ENCODE measurements at places on chromosomes 7 and 10.

DNA sequence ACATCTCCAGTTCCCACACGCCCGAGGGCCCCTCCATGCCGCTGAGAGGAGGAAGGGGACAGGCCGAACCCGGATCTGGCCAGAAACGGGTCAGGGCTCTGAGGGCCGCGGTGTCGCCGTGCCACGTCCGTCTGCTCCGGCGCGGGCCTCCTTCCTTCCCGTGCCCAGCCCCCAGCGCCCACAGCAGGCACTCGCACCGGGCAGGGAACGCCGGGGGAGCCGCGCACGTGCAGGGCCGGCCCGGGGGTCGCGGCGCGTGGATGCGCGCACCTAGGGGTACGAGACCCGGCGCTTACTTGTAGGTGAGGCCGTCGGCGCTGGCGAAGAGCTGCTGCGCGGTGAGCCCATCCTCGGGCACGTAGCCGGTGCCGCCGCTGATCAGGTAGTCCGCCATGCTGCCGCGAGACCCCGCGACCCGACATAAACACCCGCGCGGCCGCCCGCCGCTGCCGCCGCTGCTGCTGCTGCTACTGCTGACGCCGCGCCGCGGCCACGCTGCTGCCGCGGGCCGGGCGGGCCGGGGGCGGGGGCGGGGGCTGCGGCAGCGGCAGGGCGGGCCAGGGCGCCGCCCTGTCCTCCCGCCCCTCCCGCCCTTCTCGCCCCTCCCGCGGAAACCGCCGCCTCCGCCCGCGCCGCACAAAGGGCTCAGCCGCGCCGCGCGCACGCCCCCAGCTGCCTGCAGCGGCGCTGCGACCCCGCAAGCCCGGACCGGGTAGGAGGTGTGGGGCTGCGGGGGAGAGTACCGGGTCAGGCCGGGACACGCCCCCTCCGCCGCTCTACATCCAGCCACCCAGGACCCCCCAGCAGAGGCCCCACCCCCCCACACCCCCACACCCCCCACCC lies 4.1 kb downstream of the IMPDH1 start:
- DNase-seq, result peak; percentile 80

DNA sequence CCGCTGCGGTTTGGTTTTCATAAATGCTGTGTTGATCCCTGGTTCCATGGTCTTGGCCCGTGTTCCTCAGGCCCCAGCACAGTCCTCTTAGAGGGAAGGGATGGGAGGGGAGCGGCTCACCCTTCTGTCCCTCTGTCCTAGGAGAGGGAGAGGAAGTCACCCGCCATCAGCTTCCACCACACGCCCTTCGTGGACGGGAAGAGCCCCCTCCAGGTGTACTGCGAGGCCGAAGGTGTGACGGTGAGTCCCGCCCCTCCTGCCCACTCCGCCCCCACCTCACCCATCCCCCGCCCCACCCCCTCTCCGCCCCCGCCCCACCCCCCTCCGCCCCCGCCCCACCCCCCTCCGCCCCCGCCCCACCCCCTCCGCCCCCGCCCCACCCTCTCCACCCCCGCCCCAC lies 37.5 kb upstream of the DPYSL4 start:
- DNase-seq, result no peak

- DNase-seq, result no peak
Measured at GRCh38 chr7:108370616-108371015, 85.6 kb downstream of the NRCAM start.

DNA sequence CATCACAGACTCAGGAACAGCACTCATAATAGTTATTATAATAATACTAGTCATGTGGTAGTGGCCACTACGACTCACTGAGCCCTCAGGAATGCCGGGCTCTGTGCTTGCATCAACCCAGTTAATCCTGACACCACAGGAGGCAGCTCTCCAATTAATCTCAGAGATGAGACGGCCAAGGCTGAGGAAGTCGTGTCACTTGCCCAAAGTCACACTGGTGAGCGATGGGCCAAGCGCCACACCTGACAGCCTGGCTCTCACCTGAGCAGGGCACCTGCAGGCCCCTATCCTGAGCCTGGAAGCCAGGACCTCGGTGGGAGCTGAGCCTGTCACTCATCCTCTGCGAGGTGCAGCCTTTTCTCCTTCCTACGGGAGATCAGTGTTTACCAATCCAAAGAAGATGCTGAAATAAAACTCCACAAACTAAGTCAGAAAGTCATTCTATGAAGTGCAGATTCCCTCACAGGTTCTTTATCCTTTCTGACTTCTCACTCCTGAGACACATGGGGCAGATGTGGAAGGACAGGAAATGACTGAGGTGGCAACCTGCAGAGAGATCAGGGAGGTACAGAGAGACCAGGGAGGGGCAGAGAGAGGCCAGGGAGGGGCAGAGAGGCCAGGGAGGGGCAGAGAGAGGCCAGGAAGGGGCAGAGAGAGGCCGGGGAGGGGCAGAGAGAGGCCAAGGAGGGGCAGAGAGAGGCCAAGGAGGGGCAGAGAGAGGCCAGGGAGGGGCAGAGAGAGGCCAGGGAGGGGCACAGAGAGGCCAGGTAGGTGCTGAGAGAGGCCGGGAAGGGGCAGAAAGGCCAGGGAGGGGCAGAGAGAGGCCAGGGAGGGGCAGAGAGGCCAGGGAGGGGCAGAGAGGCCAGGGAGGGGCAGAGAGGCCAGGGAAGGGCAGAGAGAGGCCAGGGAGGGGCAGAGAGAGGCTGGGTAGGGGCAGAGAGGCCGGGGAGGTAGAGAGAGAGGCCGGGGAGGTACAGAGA lies 38.5 kb downstream of the VIPR2 start:
- peak; percentile 83 for DNase-seq

GRCh38 chr7:14389181-14389591 lies 399.7 kb upstream of the ETV1 start:
- DNase-seq, result no peak

DNA sequence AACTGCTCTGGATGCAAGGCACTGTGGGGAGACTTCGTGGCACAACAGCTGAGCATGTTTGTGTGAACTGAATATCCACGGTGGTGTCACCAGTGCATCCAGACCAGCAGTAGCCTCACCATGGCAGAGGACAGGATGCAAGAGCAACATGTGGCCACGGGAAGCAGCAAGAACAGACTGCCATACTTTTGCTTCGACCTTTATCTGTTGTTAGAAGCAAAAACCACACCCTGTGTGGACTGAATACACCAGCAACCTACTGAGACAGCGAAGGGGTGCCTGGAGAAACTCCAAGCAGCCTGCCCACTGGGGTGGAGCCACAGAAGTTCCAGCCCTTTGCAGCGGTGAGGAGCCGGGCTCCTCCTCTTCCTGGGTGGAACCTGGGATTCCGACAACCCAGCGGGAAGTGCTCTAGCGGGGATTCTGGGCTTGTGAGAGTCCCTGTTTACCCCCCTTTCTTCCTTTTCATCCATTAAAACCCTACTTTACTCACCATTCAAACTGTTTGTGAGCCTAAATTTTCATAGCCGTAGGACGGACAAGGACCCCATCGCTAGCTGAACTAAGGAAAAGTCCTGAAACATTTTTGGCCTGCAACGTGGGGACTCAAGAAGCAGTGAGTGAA lies 584.9 kb downstream of the GRM8 start:
- DNase-seq, result no peak

DNA sequence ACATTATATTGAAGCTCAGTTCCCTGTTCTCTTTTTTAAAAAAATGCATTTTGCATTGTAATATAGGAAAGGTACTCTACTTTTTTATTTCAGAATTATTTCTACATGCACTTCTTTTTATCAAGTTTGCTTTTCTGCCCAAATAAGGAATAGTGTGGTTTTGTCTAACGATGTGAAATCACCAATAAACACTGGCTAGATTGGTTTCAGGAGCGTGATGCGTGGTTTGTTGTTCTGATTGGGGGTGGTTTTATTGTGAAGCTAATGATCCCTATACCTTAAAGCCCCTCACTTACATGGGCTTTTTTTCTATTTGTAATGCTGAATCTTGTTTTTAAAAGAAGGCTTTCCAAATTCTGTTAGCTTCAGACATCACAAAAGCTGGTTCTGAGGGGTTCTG lies 17.6 kb downstream of the ENTPD7 start:
- DNase-seq, result no peak

DNA sequence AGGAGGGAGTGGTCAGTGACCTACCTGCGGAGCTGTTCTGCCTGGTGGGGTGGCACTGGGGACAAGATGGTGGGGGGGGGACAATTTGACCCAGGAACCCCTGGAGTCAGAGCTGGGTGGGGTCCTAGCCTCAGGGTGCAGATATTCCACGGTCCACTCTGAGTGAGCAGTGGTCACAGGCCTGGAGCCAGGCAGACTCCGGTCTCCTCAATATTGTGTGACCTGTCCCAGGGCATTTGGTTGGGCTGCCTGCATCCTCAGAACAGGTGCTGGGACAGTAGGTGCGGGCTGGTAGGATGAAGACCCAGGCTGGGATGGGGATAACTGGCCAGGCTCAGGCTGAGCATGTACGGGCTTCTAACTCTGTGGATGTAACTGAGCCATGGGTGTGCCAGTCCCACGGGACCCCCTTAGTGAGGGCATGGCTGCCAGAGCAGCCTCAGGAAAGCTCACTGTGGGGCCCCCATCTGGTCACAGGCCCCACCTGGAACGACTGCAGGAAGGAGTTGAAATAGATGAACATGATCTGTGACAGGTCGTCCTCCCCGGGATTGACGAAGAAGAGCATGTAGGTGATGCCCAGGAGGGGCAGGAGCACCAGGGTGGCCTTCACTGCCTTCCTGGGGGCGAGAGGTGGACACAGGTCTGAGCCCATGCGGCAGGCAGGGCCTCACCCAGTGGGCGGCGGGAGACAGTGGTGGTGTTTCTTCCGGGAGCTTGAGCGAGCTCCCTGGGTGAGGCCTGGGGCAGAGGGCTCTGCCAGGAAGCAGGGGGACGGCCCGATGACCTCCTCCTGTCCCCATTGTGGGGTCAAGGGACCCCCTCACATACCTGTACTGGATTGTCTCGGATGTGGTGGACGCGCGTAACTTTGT lies 26.9 kb downstream of the CRHR2 start:
- DNase-seq, result no peak

DNA sequence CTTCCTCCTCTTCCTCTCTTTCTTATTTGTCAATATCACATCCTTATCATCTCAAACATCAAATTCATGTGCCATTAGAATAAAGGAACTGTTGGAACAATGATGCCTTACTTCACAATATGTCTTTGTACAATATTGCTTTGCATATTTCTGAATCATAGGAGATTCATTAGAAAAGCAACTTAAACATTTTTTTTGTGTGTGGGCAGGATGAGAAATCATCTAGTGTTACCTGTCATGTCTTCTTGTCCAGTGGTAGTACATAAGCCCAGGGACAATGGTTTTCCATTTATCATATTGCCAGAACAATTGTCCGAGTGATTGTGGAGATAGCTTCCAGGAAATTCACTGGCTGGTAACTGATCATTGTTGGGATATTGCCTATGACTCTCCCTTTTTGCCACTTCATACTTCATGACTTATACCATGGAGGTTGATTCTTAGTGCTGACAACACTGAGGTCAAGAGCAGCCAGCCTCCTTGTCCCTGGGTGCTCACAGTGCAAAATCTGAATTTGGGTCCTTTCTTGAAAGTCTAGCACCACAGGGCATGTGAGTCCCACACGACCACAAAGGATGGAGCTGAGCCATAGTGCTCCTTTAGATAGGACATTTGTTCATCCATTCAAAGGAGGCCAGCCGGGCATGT lies 215.0 kb downstream of the MDFIC start:
- DNase-seq, result no peak

- no peak for DNase-seq
Measured at GRCh38 chr7:71466448-71467145, 334.7 kb downstream of the GALNT17 start.

DNA sequence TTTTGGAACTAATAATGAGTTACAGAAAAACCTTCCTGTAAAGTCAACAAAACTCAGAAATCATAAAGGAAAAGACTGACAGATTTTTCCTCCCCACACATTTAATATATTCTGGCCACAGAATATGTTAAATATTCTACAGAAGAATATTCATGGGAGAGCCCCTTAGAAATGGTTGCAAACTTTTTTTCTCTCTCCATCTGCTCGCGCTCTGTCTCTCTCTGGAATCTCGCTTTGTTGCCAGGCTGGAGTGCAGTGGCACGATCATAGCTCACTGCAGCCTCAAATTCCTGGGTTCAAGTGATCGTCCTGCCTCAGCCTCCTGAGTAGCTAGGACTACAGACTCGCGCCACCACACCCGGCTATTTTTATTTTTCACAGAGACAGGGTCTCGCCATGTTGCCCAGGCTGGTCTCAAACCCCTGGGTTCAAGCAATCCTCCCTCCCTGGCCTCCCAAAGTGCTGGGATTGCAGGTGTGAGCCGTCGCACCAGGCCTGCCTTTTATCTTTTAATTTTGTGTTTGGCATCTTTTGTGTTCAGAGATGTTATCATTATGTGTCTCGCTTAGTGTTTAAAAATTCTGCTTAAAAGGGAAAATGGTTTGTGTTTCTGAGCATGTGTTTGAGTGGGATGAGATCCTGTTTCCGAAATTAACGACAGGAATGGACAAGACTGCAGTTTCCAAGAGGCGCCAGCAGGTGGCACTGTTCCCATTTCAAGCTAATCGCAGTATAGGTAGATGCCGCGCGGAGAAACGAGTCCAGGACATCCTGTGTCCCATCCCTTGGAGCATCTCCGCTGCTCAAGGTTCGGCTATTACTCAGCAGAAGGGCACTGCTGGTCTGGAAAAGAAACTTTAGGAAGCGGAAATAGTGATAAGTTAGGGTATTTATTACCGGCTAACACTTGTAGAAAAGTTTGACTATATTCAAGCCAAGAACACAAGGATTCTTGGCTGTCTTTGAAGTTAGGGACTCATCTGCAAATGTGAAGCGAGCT lies 23.1 kb upstream of the ST7 start:
- DNase-seq, result peak; percentile 93

DNA sequence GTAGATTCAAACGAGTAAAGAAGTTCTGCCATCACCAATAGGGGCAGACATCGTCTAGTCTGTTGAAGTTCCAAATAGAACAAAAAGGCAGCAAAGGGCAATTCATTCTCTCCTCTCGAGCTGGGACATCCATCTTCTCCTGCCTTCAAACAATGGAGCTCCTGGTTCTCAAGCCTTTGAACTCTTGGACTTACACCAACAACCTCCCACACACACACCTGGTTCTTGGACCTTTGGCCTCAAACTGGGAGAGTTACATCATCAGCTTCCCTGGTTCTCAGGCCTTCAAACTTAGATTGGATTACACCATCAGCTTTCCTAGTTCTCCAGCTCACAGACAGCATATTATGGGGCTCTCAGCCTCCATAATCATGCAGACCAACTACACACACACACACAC lies 9.8 kb upstream of the GIMAP5 start:
- DNase-seq, result no peak

- no peak for DNase-seq
Measured at GRCh38 chr7:55360486-55360885, 4.7 kb upstream of the LANCL2 start.

DNA sequence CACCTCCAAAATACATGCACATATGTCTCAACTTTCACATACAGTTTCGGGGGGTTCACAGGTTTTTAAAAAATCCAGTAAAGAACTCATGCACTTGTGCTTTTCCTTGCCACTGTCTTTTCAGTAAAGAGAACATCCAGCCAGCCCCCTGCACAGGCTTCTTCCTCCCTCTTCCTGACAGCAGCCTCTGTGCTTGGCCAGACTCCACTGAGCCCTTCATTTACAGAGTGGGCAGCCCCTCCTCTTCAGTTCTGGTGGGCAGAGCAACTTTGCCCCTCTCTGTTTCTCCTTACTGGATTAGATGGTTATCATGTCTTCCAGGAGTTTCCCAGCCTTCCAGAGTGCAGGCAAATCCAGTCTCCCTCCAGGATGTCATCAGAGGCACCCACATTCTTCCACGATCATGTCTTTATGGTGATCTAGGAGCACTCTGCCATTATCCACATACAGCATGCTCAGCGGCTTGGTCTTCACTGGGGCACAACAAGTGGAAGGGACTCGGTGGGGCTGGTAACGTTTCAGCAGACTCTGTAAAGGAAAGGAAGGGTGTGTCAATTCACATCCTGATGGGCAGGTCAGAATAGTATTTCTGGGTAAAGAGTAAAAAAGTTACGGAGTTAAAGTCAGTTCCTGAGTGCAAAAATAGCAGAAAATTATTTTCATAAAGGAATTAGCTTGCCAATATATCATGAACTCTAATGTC lies 8.8 kb downstream of the NODAL start:
- no peak for DNase-seq

Data from endodermal cell (in vitro differentiated cells).